CD4-positive, alpha-beta T cell treated with Interleukin-4 for 4 hours (primary cell): ENCODE measurements at places on chromosomes 6 and 20.

- peak; percentile 99 for DNase-seq
Observed at GRCh38 chr20:50509923-50510705, at the start of gene PTPN1. Gene PTPN1, plus strand, starts transcription at chr20:50510383. Its CDS starts 145 bp downstream, at chr20:50510528.

DNA sequence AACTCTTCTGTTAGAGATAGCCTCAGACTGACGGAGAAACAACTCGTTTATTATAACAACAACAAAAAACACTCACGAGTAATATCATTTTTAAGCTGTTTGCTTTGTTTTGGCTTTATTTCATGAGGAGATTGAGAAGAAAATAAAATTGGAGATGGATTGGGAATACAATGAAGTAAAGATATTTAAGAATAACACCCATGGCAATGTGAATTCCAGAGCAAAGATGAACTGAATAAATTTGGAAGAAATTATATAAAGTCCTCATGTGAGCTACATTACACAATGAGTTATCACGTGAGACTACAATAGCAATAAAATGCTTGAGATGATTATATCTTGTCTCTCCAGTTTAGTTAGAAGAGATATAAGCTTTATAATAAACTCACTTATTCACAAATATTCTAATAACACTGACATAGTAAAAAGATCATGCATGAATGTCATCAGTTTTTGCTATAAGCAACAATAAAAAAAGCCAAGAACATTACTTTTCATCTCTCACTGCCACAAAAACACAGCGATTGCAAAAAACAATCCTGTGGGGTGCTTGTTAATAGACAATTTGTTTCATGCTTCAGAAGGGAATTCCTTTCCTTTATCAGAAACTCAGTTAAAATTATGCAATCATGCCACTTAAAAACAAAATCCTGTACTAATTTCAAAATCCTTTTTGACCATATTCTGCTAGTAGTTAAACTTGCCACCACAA is 696.7 kb upstream of the MARCKS start:
- DNase-seq: no peak

DNA sequence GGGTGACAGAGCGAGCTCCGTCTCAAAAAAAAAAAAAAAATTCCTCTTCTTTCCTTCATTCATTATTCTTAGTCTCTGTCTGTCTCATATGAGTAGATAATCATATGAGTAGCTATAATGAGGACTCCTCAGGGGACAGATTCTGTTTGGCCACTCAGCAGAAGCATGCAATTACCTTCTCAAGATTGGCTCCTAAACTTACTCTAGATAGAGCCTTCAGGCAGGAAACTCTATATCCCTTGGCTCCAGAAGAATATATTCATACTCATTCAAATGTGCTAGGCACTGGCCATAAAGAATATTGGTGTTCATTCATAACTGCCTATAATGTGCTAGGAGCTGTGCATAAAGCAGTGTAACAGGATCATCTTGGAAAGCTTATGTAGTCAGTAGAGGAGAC is 2.2 kb upstream of the ACAT2 start:
- no peak for DNase-seq

- no peak for DNase-seq
Observed at GRCh38 chr6:5752391-5752680, 254.4 kb downstream of the NRN1 start.

DNA sequence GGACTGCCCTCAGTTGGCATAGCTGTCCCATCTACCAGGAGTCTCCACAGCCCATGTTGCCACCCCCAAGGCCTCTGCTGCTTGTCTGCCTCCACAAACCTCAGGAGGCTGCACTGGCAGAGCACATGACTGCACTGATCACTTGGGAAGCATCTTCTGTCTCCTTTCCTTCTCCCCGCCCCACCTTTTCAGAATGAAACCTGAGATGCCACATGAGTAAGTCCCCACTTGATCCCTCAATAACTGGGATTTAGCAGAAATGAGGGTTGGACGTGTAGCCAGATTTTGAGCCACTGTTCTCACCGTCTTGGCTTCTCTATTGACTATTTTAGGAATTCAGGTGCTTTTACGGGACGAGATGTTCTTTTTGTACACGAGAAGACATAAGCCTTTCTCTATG is 328.4 kb downstream of the CDC5L start:
- DNase-seq: no peak

GRCh38 chr6:47034926-47035325 is 7.2 kb downstream of the ADGRF1 start:
- no peak for DNase-seq

DNA sequence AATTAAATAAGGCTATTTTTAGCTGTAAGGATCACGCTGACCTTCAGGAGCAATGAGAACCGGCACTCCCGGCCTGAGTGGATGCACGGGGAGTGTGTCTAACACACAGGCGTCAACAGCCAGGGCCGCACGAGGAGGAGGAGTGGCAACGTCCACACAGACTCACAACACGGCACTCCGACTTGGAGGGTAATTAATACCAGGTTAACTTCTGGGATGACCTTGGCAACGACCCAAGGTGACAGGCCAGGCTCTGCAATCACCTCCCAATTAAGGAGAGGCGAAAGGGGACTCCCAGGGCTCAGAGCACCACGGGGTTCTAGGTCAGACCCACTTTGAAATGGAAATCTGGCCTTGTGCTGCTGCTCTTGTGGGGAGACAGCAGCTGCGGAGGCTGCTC is 84.0 kb downstream of the RAMACL start:
- DNase-seq: no peak
